Substantia nigra (tissue), 51 donors: ENCODE measurements at places on chromosomes 6 and 20.

DNA sequence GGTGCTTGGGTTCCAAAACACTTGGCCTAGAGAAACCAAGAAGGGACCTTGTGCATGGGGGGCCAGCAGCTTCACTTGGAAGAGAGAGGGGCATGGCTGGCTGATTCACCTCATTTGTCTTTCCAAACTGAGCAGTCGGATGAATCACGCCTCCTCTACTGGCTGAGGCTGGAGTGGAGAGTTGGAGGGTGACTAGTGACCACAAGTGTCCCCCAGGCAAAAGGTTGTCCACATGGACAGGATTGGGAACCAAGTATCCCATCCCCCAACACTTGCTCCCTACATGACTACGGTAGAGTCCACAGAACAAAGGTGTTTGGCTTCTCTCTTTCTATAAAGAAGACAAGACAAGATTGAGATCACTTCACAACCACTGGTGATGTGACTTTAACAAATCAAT lies 875.6 kb downstream of the QKI start:
- DNase-seq, result no peak

DNA sequence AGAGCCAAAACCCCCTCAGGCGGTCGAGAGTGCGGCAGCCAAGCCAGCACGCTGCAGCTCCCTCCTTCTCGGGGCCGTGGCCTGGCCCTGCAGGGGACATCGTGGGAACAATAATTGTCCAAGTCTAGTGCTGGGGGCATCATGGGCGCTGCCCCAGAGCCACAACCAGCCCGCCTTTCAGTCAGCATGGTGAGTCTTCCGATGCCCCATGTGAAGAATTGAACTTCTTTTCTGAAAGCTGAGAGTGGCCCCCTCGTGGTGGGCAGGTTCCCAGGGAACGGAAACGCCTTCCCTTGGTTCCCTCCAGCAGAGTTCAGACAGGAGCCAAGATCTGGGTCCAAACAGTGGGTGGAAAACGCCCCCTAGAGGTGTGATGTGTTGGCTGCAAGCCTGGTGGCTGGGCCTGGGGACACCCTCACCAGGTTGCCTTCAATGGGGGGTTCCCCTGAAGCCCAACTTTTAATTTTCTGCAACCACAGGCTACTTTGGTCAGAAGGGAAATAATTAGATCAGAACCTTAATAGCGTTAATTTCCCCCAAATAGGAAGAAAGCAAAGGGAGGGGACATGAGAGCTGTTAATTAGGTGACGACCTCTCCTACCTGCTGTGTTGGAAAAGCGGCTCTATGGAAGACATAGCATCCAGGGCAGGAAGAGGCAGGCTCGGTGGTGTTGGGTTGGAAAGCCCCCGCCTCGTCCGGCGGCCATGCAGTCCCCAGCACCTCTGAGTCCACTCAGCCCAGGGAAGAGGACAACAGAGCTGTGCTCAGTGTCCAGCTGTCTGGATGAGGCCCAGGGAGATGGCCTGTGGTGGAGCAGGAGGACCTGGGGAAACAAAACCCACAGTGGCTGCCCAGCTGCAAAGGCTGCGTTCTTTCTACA lies 4.7 kb upstream of the MRGBP start:
- DNase-seq, result peak; percentile 91

- DNase-seq, result no peak
Measured at GRCh38 chr6:106823732-106824351, 150.7 kb downstream of the CD24 start.

DNA sequence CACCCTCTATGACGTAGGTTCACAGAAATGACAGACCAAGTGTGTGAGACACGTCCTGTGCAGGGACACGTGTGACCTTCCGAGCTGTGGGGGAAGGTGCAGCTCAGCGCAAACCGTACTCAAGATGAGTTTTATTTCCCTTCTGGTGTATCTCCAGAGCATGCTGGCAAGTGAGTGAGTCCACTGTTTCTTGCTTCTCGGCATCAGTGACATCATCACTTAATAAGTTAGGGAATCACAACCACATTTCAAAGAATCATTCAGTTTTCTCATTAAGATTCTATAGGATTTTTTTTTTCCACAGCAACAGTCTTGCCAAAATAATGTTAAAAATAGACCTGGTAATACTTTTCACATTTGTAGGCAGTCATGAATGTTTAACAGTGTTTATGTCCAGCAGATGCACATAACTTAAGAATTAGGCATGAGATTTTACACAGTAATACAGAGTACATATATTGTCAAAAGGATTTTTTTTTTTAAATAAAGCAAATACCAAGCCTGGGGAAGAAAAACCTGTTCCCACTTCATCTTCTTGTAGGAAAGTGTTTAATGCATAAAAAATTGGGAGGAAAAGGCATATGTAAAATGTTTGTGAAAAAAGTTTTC lies 417.8 kb downstream of the CDC5L start:
- DNase-seq, result no peak

- no peak for DNase-seq
Measured at GRCh38 chr6:42100029-42100901, 42.2 kb downstream of the C6orf132 start.

GRCh38 chr6:154308986-154309385 lies 47.6 kb downstream of the IPCEF1 start:
- no peak for DNase-seq

DNA sequence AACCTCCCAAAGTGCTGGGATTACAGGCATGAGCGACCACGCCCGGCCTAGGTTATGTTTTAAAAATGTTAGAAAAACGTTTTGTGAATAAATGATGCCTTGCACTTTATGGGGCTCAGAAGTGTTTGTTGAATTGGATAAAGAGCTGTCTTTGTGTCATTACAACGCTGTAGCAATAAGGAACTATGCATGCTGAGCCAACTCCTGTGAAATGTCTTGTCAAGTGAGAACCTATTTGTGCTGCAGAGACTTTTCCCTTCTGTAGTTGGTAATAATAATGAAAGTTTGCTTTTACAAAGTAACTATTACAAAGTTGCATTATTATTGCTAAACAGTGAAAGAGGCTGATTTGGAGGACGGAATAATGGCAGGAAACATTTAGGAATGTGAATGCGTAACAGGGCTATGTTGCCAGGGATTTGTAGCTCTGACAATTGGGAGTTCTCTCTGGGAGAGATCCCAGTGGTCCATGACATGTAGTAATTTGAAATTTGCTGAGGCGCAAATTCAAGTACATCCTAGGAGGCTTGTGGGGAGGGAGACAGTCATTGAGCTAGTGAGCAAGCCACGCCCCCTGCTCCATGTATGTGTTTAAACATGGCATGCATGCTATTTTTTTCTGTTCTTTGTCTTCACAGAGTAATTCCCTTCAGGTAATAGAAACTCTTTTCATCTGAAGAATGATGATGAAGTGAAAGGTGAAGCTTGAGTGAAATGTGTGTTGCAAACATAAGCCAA lies 16.8 kb upstream of the BICRAL start:
- no peak for DNase-seq

DNA sequence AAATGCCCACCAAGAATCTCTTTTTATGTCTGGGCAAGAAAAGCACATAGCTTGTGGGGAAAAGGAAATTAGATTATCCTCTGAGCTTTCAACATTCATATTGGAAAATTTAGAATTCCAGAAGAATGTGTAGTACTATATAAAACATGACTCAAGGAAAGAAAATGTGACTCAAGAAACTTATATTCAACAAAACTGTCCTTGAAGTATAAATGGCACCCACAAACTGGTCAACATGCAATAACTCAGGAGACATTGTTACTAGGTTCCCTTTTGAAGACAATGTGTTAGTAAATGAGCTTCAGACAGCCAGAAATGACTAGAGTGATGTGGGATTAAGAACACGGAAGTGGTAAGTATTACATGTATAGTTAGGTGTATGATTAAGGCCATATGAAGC lies 26.1 kb upstream of the TINAG start:
- no peak for DNase-seq
